Activated CD4-positive, alpha-beta T cell treated with anti-CD3 and anti-CD28 coated beads, Interleukin-2, Interleukin-6, amounts not matched to agents 100 ng/mL and 50 ng/mL, durations not matched to agents 16 hours and 8 hours (primary cell): ENCODE measurements at places on chromosomes 2 and 18.

DNA sequence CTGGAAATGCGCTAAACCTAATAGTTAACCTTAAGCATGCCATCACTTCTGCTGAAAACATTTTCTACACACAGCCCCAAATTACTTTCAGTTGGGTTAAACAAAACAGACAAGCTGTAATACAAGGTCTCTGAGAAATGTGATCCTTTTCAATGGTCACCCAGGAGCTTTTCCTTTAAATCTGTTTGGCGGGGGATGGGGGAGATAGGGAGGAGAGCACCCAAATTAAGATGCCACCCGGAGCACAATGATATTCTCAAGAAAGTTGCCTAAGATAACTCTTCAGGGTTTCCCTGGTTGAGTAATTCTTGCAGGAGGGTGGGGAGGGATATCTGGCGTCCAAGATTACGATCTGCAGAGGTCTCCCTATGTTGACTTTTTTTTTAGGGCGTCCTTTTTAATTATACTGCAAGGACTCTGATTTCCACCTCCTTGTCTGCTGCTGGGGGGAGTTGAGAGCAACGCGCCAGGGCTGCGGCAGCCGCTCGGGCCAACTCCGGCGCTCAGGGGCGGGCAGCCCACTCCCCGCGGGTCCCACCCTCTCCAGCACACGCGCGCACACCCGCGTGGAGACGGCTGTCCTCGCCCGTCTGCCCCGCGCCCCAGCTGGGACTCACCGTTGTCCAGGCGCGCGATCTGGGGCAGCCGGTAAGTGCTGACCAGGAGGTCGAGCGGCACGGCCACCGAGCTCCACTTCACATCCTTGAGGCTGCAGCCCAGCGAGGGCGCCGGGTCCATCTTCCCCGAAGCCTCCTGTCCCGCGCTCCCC lies 807 bp downstream of the GAREM1 start:
- DNase-seq: no peak

DNA sequence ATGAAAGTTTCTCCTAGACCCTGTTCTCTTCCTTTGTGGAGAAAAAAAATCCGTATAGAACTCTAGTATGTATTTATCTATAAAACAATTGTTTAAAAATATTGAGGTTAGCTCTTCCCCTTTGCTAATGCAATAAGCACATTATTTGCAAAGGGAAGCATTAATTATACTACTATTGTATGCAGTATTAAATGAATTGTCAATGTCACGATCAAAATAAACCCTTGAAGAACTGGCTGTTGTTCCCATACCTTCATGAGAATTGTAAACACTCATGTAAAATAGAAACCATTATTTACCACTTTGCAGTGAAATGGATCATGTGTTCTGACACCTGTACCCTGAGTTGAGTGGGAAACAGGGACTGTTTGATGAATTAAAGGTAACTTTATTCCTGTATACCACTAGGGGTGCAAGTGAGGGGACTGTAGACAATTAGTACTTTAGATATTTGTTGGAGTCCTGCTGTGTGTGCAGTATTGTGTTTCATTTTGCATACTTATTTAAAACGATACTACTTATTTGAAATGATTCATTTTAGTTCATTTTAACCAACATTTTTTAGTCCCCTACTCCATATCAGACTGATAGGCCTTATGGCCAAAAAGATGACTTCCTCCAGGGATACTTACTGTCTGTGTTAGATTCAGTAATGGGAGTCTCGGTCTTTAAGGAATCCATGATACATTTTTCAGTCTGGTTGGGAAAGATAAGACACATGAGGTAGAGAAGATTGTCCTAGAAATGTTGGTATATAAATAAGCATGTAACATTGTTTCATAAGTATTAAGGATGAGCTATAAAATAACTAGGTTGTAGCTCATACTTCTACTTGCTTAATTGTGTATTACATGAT lies 7.9 kb downstream of the PKP4 start:
- DNase-seq: peak; percentile 50

DNA sequence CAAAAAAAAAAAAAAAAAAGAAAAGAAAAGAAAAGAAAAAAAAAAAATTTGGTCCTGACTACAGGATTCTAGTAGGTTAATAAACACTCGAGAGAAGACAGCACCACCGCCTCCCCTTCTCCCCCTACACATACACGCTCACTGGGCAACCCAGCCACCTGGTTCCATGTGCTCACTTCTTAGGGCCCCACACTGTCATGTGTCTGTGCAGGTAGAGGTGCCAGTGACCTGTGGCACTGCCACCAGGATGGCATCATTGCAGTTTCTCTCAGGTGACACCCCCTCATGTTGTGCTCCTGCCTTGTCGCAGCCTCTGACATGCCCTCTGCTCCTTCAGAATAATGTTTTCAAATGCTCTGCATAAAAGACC lies 39.7 kb upstream of the LYPD6B start:
- no peak for DNase-seq

DNA sequence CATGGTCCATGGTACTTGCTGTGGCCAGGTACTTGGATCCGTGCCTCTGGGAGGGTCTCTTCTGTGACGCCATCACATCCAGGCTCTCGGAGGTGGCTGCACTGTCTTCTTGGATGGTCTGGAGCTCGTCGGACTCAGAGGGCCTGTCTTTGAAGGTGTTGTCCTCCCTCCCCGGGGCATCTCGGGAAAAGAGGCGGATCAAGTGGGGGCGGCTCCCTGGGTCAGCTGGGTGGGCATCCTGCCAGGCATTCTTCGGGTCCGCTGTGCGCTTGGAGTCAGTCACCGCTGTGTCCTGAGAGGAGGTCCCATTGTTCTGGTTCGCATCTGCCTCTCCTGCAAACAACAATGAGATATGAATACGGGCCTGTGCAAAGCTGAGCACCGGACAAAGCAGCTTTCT lies 115.6 kb downstream of the MBP start:
- no peak for DNase-seq

DNA sequence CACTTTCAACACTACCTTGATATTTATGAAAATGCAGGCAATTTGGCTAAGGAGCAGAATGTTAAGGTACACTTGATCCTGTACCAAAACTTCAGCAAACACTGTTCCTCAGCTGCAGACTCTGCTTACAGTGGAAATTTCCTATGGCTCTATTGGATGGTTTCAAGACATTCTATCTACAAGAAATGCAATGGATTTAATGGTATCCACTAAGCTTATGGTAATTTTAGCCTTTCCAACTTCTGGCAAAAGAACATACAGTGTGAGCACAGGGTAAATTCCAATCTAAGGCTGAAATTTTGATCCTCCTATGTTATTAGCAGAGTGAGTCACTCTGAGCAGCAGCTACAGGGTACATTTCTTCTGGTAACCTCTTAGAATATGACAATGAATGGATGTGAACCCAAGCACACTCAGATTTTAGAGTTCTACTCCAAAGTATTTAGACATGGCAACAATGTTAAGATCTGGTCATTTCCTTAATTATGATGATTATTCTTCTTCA lies 361.8 kb upstream of the PIK3C3 start:
- no peak for DNase-seq

DNA sequence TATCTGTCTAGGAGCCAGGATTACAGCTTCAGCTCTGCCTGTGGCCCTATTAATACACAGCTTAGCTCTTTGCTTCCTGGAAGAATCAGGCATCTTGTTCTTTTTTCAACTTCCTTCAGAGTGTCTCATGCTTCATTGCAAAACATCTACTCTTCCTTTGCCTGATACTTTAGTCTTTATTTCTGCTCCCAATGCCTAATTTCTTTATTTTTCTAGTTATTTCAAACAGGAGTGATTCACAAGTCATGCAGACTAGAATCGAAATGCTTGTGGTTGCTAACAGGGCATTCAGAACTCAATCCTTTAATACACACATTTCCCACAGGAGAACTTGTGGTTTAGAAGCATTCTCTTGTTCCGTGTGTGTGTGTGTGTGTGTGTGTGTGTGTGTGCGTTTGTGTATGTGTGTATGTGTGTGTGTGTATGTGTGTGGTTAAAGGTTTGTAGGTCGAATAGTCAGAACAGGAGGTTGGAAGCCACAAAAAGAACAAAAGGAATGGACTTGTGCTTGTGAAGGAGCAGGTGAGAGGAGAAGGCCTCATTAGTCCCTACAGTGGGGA lies 28.3 kb upstream of the INSIG2 start:
- DNase-seq: peak; percentile 51

GRCh38 chr2:111663471-111664274 lies 220.3 kb downstream of the ANAPC1 start:
- no peak for DNase-seq

- no peak for DNase-seq
These were observed 292.8 kb downstream of the INSIG2 start for GRCh38 chr2:118380915-118381653.

DNA sequence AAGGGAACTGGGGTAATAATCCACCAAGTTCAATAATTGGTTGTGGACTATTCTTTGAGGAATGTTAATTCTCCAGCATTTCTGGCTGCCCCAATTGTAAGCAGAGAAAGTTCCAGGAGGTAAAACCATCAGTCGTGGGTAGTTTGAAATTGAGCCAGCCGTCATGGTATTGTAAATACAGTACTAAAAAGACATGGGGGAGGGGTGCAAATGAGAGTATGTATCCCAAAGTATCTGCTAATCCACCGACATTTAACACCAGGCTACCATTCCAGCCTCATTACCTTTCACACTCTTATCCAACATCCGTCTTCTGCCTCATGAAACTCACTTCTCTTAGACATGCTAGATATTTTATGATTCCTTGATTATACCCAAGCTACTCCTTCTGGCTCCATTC lies 507.9 kb downstream of the ERBB4 start:
- DNase-seq: no peak

GRCh38 chr2:62099523-62100175 lies 96.3 kb upstream of the B3GNT2 start:
- no peak for DNase-seq
